GM12891 (cell line): ENCODE measurements at places on chromosomes 16 and 17.

GRCh38 chr17:58060596-58061191, 22.5 kb upstream of the DYNLL2 start:
- DNase-seq = no peak

DNA sequence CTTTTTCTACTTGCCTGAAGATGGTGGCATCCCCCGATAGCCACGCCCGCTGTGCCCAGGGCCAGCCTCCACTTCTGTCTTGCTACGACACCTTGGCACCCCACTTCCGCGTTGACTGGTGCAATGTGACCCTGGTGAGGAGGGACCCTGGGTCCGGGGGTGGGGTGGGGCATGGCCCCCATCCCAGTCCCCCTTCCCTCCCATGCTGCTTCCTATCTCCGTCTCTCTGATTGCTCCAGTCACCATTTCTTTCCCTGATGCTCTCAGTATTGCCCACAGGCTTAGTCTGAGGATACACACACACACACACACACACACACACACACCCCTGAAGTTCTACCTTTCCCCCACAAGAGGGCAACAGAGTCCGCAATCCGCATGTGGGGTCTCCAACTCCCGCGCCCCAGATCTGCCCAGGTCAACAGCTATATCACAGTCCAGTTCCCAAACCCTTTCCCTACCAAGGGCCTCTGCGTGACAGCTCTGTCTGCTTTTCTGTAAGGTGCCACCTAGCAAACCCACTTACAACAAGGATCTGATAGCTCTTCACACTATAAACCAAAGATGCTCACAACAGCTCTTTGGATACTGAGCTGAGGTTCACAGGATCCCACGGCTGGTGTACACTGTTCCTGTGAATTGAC, 3.4 kb downstream of the SGCA start:
- DNase-seq = no peak

DNA sequence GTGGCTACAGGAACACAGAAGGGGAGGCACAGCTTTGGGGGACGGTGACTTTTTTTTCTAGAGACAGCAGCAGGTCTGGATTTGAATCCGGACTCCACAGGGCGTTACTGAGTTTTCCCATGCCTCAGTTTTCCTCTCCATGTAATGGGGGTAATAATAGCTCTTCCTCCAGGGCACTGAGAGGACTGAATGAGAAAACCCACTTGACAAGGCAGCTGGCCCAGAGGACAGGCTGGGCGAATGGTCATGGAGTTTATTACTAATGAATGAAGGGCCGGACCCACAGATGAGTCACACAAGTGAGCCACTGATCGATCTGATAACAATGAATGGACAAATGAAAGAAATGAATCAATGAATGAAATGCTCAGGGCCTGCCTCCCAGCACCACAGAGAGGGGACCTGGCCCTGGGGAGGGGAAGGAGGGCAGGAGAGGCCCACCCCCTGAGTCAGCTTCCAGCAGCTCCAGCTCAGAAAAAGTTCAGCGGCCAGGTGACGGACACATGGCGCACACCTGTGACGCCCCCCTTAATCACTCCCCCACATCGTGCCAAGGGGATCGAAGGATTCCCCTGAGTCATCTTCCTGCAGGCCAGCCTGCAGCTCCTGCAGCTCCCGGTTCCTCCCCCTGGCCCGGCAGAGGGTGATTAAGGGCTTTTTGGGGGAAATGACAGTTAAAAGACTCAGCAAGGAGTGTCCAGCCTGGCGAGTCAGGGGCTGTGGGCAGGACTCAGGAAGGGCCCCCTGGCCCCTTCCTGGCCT, 54.3 kb downstream of the SOCS1 start:
- no peak for DNase-seq

DNA sequence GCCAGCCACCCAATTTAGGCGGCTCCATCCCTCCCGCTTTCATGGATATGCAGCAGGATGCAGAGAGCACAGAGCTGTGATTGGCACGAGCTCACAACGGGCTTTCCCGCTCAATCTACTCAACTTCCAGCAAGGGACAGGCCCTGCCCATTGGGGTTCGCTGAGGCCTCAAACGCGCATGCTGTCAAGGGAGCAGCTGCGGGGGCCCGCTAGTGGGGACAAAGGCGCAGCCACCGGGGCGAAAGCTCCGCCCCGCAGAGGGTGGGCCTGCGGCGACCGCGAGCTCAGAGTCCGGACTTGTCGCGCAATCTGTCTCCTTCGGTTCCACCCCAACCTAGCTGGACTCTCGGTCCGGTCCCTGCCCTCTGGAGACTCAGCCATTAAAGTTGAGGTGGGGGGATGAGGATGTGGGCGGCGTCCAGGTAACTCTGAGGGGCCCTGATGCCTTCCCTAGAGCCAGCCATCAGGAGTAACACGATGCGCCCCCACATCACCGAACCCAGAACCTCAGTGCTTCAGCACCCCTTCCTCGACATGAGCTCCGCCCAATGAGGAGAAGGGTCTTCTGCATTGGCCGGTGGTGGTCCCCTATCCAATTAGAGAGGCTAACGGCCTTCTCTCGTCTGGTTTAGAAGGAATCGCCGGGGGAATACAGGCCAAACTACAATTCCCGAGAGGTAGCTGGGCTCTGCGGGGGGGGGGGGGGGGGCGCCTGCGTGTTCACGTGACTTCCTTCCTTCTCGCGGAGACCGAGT, 489 bp upstream of the NFATC3 start:
- peak; percentile 81 for DNase-seq

DNA sequence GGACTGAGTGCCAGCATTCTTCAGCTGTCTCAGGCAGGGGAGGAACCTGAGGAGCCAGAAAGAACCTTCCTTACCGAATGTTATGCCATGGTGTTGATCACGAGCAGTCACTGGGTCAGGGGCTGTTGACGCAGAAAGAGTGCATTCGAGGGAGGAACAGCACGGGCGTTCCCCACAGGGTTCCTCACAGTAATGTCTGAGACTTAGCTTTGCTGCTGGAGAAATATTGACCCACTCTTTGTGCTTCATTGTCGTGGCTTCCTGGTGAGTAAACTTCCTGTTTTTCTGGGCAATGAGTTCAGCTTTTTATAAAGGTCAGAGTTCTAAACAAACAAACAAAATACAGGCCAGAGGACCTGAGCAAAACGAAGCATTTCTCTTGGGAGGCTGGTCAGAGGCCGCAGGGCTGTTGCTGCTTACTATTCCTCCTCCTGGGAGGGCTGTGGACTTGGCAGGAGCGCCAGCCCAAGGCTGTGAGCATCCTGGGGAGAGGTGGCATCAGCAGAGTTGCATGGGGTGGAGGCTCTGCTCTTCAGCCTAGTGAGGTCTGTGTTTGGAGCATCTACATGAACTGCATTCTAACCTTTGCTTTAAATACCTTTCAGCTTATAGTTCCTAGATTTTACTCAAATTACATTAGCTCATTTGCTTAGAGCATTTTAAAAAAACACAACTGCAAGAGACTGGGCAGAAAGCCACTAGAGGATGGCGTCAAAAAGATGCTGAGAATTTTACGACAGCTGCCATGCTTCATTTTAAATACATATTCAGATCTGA, 143.1 kb upstream of the CACNG5 start:
- DNase-seq = no peak

- no peak for DNase-seq
Observed at GRCh38 chr17:77745702-77746101, 212.8 kb upstream of the TNRC6C start.

- DNase-seq = no peak
Observed at GRCh38 chr17:56890390-56890789, 23.5 kb downstream of the TRIM25 start.

- DNase-seq = no peak
Observed at GRCh38 chr16:80719573-80719972, 84.8 kb downstream of the CDYL2 start.
